Activated T-helper 1 cell treated with anti-CD3 and anti-CD28 coated beads, Interleukin-2, amount 50 U/mL, for 16 hours (primary cell): ENCODE measurements at places on chromosomes 16 and 17.

GRCh38 chr16:23382279-23382678, 70.7 kb downstream of the COG7 start:
- DNase-seq: no peak

GRCh38 chr16:55248058-55248457, 75.9 kb upstream of the IRX6 start:
- DNase-seq: no peak

- DNase-seq: no peak
These were observed 1.2 kb downstream of the EPN3 start for GRCh38 chr17:50533720-50534148.

DNA sequence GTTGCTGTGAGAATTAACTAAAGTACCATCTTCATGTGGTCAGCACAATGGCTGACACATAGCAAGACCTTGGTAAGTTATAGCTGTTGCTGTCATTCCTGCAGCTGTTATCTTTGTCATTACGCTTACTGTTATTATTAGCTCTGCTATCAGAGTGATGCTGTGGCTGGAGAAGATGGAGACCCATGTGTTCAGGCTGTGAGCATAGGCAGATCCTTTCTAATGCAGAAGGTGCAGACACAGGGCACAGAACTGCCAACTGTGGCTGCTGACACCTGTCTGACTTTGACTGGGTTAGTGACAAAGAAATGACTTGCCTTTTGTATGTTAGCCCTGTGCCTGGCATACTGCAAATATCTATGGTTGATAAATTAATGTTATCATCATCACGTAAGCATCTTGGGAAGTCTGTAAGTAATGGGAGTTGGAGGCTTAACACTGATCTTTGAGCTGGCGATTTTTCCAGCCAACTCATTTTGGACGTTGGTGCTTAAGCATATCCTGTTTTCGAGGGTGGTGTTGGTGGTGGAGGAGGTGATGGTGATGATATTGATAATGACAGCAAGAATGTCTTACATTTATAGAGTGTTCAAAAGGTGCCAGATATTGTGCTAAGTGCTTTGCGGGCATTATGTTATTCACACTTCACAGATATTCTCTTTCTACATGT, 695.3 kb downstream of the WWOX start:
- DNase-seq: no peak

DNA sequence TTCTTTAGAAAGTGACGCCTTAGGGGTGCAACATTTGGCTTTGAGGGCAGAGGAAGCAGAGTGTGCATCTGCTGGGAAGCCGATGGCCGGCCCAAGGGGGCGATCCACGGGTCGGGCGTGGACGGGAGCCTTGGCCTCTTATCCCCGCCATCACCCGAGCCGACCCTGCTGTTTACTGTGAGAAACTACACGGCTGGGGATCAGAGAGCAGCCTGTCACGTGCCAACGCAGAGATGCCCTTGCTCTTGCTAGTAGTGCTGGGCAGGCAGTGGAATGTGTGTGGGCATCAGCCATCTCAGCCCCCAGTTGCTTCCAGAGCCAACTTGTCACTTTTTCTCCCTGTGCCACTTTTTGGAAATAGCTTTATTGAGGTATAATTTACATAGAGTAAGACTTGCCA, 26.7 kb upstream of the ITGB4 start:
- no peak for DNase-seq

GRCh38 chr16:88645455-88645854, 5.4 kb downstream of the CYBA start:
- no peak for DNase-seq

DNA sequence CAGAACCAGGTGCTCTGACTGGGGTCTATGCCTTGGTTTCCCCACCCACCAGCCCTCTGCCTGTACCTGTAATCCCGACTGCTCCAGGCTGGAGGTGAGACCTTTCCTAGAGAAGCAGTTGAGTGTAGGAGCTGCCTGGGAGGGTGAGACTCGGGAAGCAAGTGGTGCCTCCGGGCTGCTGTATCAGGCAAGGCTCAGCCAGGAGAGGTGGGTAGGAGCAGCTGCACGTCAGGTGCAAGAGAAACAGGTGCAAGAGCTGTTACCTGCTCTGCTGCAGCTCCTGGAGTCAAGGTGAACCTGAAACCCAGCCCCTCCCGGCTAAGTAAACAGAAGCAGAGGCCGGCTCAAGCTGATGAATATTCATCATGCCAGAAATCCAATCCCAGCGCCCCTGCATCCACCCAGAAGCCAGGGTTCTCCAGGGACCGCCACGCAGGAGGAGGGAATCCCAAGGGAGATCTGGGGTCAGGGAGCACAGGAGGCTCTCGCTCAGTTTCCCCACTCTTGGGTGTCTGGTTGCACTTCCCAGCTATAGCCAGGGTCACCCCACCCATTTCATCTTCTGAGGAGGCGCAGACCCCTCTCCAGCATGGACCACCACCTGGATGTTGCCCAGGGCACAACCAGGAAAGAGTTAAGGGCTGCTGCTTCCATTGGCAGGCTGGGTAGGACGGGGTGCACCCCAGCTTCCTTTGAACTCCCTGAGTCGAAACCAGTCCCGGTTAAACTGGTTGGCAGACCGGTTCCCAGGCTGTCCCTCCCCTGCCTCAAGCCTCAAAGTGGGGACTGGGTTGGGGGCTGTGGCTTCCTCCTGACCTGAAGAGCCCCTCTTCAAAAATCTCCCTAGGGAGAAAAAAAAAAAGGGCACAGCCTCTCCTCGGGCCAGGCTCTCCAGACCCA, at the start of gene PRR15L:
Gene PRR15L, minus strand, starts transcription at position 293 of the 900 bp plus-strand sequence. CDS start 4,649 bp downstream, outside the sequence.
- no peak for DNase-seq

- DNase-seq: no peak
These were observed 37.2 kb downstream of the NKD1 start for GRCh38 chr16:50585331-50585776.

DNA sequence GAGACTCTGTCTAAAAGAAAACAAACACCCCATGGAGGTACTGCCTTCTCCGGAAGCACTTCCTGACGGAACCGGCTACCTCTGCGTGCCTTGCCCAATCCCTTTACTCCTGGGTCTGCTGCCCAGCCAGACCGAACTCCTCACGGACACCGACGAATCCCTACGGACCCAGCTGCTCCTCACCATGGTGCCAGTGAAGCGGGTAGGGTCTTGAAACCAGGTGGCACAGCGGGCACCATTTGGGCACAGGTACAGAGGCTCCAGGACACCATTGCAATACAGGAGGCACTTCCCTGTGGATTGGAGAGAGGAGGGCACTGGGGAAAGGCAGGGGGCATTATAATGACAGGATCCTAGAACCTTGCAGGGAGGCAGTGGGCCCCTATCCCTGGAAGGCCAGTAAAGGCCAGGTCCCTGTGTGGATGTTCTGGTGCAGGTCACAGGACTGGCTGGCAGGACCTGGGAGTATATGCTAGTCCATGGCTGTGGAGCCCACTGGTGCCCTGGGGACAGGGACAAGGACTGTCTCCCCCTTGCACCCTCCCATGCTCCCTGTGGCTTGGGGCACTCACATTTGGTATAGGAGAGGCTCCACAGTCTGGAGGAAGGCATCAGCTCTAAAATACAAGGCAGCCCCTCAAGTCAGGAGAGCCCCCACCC, 2.3 kb downstream of the SLC25A39 start:
- no peak for DNase-seq

DNA sequence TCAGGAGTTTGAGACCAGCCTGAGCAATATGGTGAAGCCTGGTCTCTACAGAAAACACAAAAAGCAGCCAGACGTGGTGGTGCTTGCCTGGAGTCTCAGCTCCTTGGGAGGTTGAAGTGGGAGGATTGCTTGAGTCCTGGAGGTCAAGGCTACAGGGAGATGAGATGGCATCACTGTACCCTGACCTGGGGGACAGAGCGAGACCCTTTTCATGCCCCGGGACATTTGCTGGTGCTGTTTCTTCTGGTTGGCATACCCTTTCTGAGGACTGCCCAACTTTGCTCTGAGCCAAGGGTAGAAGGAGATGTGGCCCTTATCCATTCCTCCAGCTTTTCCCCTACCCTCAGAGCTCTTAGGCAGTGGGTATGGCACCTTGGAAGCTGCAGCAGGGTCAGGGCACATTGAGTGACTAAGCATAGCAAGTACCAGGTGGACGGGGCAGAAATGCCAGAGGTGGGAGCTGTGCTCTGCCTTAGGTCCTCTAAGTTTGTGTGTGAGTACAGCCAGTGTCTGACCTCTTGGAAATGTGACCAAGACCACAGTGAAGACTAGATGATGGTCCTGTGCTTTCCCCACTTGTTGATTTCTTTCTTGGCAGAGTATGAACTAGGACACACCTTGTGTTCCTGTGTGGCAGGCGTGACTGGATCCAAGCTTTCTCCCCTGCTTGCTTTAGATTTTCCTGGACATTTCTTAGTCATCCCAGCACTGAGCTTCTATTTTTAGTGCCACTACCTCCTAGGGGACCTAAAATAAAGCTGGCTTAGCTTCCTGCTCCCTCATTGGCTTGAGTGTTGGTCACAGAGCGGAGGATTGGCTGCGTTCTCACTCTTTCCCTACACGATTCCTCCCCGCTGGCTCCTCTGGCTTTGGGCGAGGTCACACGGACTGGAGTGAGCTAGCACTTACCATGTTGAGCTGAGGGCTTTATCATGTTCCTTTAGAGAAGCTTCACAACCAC, 9.9 kb upstream of the EDC4 start:
- no peak for DNase-seq
